Ammon's horn (tissue), 1 donor: ENCODE measurements at places on chromosomes 12 and 14.

- DNase-seq: no peak
These were observed at the start of gene OR6C65 for GRCh38 chr12:55400229-55400628. Gene OR6C65 (plus strand): TSS chr12:55400529. CDS start chr12:55400529, 0 bp downstream.

- DNase-seq: no peak
These were observed 371.8 kb downstream of the ZFP36L1 start for GRCh38 chr14:68421116-68421515.

- no peak for DNase-seq
These were observed 108.0 kb downstream of the LIN7A start for GRCh38 chr12:80829767-80830166.

- DNase-seq: no peak
These were observed 5.0 kb upstream of the SLC4A8 start for GRCh38 chr12:51419425-51420193.

GRCh38 chr12:71223139-71223538 lies 65.3 kb upstream of the TSPAN8 start:
- no peak for DNase-seq
